ENCODE measurements at places on chromosomes 4 and X.
A peak's percentile ranks its signal among the peaks of the same experiment; 100 is the strongest.

DNA sequence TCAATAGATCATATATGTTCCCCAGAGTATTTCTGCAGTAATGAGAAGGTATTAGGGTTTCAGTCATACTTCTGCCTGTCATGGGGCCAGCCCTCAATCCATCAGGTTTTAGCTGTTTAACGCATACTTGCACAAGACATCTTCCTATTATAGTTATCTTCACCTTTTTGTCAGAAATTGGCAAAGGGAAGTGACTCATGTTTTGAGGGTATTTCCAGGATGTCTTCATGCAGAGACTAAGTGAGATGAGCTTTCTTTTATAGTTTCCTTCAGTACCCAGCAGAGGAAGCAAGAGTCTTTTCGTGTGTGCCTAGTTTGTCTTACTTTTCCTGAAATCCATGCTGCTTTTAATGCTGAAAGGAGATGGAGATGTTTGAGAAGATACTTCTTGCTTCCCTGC is 9.5 kb downstream of the CSTF2 start:
- no peak for DNase-seq

DNA sequence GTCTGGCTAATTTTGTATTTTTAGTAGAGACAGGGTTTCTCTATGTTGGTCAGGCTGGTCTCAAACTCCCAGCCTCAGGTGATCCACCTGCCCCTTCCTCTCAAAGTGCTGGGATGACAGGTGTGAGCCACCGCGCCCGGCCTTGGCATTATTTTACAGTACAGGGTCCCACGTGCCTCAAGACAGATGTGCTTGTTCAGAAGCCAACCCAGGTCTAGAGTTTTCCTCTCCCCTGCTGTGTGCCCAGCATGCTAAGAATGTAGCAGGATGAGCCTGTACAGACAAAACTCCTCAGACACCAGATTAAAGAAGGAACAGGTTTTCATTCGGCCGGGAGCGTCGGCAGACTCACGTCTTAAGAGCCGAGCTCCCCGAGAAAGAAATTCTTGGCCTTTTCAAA is 42.2 kb downstream of the CRLF2 start:
- no peak for DNase-seq

DNA sequence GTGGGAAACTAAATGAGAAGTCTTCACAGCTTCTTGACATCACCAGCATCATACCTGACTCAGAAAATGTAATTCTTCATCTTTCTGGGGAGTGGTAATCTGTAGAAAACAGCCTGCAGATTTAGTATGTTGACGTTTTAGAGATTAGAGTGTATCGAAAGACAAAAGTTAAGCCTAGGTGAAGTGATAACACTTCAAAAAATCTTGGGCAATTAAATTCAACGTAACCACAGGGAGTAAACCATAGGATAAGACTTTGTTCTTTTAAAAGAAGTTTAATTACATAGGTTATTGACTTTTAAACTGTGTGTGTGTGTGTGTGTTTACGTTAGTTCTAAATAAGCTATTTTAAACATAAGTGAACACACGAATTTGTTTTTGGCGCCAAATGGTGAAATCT is 1.8 kb upstream of the CXCL5 start:
- no peak for DNase-seq

DNA sequence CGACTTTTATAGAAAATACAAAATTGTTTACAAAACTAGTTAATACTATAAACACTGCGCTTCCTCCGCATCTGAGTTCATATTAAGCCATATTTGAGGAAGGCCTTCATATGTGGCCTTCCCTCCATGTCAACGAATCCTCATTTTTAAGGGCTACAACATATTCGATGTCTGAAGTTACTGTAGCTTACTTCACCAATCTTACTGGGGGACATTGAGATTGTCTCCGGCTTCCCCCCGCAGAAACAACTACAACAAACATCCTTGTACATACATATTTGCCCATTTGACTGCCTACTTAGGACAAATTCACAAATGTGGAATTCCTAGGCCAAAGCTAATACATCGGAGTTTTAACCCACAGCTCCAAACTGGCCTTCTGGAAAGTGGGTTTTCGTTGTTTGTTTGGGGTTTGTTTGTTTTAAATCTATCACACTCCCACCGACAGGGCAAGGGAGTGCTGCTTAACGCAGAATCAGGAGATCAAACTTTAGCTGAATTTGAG is 581 bp upstream of the FAM114A1 start:
- no peak for DNase-seq

DNA sequence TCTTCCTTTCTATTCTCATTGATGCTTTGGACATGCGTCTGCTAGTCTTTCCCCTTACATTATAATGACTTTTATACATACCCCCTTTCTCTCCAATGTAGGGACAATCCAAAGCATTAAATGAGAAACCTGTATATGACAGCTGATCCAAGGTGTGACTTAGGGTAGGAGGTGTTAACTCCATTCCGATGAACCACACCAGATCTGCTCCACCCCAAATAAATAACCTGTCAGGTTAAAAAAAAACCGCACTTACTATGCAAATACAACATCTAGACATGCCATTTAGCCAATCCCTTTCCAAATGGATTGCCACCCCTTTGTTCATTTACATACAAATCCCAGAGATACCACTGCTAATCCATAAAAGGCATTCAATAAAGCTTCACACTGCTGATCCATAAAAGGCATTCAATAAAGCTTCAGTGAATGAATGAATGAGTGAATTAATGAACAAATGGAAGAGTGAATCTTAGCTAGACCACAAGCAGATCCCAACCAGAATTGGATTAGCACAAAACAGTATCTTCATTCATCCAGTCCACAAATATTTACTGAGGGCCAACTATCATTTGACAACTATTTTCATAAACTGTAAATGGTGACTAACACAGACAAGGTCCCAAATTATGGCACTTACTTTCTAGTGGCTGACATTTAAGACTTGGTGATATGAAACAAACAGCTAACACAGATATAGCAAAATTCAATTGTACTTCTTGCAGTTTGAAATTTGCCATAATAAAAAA is 158.9 kb upstream of the MAP3K15 start:
- DNase-seq: no peak

DNA sequence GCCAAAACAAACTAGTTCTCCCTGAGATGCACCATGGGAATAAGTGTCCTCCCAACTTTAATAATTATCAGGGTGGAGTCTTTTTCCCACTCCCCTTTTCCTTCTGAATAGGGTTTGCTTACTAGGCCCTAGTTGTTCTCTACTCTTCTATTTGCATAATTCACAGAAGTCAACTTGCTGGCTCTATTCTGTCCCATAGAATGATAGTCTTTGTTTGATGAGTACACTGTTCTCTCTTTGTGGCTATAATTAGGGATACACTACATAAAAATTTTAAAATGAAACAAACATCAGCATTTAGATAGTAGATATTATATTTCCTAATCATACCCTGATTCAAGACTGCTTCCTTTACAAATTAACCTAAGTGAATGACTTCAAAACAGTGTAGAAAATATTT is 10.3 kb downstream of the PDHA2 start:
- no peak for DNase-seq

GRCh38 chr4:46844325-46844917 is 64.6 kb downstream of the COX7B2 start:
- DNase-seq: peak; percentile 43

DNA sequence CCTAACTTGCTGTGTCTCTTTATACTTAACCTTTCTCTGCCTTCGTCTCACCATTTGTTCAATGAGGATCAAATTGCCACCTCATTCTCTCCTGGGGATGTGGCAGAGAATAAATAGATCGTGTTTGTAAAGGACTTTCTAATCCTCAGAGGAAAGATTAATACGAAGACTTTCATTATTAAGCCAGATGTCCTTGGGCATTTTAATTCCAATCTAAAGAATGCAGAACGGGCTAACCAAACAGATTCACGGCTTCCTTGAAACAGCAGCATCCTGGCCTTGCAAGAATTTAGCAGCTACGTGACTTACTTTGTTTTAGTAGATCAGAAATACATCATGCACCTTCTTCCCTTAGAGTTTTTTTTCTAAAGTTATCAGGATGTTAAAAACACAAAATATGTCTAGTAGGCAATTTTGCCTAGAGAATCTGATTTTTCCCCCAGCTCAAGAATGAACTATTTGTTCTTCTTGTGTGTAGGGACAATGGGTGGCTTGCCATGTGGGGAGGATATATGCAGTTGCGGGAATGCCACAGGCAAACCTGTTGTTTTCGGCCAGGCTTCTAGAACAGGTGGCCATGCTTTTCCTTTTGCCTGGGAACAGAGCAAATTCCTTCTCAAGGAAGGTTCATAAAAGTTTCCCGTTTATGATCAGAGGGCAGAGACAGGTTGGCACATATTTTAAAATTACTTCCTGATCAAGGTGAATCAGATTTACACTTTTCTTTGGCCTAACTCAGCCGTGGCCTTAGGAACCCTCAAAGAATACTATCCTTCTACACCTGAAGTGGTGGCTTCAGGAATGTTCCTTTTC is 3.0 kb downstream of the MID1 start:
- no peak for DNase-seq

- DNase-seq: no peak
Measured at GRCh38 chr4:47686294-47686872, 151.5 kb downstream of the CORIN start.

All from right lung (tissue), 10 donors.